ENCODE measurements at places on chromosomes 12 and 14.
A peak's percentile ranks its signal among the peaks of the same experiment; 100 is the strongest.

DNA sequence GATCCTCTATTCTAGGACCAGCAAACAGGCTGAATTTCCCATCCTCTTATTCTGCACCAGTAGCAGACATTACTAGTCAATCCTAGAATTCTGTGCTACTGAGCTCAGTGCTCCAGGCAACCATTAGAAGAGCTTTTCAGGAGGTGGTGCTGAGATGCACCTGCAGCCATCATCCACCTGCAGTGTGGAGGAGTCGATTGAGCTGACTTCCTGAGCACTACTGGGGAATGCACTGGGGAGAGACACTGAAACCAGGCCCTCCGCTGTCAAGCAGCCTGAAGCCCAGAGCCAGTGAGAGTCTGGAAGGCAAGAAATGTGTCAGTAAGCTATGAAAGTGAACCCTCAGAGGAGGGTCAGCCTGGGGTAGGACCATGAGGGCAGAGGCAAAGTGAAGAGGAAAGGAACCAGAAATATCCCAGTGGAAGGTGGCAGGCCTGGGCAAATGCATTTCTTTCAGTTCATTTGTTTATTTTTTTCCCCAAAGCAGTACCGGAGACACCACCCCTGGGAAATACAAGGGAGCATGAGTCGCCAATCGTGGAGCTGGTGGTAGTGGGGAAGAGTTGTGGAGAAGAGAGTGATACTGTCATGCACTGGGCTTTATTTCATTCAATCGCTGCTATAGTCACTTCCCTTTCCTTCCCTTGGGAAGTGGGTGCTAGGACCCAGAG, 23.0 kb upstream of the SERPINA4 start:
- no peak for DNase-seq

GRCh38 chr14:95237121-95237957, 80.0 kb upstream of the DICER1 start:
- DNase-seq, result no peak

GRCh38 chr14:60845523-60845922, 111.0 kb downstream of the MNAT1 start:
- no peak for DNase-seq

- no peak for DNase-seq
These were observed 25.5 kb downstream of the TRHDE start for GRCh38 chr12:72297666-72298065.

GRCh38 chr12:52024845-52025230, 18.1 kb downstream of the TAMALIN start:
- peak; percentile 64 for DNase-seq

DNA sequence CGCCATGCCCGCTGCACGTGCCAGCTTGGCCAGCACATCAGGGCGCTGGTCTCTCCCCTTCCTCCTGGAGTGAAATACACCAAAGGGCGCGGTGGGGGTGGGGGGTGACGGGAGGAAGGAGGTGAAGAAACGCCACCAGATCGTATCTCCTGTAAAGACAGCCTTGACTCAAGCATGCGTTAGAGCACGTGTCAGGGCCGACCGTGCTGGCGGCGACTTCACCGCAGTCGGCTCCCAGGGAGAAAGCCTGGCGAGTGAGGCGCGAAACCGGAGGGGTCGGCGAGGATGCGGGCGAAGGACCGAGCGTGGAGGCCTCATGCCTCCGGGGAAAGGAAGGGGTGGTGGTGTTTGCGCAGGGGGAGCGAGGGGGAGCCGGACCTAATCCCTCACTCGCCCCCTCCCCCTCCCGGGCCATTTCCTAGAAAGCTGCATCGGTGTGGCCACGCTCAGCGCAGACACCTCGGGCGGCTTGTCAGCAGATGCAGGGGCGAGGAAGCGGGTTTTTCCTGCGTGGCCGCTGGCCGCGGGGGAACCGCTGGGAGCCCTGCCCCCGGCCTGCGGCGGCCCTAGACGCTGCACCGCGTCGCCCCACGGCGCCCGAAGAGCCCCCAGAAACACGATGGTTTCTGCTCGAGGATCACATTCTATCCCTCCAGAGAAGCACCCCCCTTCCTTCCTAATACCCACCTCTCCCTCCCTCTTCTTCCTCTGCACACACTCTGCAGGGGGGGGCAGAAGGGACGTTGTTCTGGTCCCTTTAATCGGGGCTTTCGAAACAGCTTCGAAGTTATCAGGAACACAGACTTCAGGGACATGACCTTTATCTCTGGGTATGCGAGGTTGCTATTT, 914 bp upstream of the CCND2 start:
- DNase-seq, result peak; percentile 88

All from activated T-cell treated with anti-CD3 and anti-CD28 coated beads, Interleukin-2, amount 50 U/mL, for 24 hours (primary cell).